Left renal pelvis (tissue), 4 donors: ENCODE measurements at places on chromosomes 11 and 22. TPM values are rescaled to one million over a fixed set of nuclear protein-coding genes. Genes with fewer than 3 reads are reported as not detected.

GRCh38 chr11:31922450-31922849 lies 111.3 kb upstream of the PAX6 start:
- no peak for DNase-seq

DNA sequence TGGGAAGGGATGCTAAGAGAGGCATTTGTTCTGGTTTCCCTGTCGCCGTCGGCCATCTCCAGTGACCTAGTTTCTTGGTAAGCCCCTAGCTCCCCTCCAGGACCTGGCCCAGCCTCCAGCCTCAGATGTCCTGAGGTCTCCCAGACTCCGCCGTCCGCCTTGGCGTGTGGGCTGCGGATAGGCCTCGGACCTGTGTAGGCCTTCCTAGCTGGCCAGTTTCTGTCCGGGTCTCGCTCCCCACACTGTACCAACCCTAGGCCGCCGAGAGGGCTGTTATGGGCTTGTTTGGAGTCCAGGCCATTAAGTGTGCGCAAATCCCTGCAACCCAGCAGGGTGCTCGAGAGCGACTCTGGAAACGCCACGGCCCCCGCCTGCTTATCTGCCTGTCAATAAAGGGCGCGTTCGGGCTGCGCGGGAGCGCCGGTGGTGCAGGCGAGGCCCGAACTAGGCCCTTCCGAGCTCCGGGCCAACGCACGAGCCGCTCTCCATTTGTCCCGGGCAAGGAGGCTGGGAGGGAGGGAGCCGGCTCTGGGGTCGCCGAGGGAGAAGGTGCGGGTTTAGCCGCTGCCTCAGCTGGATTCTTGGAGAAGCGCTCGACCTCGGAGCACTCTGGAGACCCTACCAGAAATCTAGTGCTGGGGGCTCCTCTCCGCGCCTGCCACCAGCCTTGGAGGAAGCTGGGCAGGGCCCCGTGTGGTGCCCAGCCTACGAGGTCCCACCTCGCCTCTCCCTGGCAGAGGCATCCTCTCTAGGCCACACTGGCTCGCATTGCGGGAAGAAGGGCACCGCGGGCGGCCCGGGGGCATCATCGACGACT lies 8.7 kb upstream of the PAX6 start:
- DNase-seq: no peak

DNA sequence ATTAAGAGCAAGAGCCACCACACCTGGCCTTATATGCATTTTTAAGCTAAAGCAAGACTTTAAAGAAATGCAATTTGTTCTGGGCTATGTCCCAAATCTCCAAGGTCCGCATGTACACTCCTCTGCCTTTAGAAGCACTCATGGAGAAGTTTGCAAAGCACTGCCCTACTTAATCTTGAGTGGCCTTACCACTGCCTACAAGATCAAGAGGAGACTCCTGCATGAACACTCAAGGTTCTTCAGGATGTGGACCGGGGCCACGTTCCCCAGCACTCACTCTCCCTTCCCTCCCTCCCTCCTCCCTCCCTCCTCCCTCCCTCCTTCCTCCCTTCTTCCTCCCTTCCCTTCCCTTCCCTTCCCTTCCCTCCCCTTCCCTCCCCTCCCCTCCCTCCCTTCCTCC lies 63.2 kb upstream of the HSPA8 start:
- no peak for DNase-seq

DNA sequence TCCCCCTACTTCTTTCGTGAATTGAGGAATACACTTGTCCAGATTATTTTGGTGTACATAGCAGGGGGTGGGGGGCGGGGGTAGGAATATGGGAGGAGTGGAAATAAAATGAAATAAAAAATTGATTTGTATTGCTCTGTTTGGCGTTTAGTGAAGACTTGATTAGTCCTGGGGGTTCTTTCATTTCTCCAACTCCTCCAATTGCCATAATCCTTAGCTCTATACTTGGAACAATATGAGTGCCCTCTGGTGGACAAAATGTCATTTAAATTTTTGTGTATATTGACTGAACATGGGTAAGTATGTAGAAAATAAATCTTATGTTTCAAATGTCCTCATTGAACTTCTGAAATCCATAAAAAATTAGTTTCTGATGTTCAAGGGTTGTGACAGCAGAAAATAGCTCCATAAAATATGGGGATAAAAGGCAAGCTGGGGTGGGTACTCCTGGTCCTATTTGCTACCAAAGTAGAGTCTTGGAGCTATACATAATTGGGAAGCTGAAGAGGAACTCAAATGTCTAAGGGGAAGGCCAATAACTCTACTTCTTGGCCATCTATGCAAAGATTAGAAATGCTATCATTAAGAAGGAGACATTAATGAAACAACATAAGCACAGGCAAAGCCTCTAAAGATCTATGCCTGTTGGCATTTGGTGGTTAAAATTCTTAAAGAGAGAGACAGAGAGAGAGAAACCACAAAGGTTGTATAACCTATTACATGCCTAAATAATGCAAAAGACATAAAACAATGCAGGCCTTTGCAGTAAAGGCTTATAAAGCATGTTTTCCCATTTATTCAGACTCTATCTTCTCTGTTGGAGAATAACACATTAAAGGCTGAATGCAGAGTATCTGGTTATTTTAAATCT lies 421.6 kb downstream of the METTL15 start:
- DNase-seq: no peak

- no peak for DNase-seq
Measured at GRCh38 chr11:9722023-9722422, 58.1 kb downstream of the SWAP70 start.

Gene PANX3
- not detected for polyA plus RNA-seq

Gene SLC22A6
- 34.7 TPM for polyA plus RNA-seq
